Articular chondrocyte of knee joint (primary cell): ENCODE measurements at places on chromosomes 4 and X. TPM values are rescaled to one million over a fixed set of nuclear protein-coding genes. Genes with fewer than 3 reads are reported as not detected.

The TACC3 gene
- 9.9 and 13.1 TPM in 2 replicates for total RNA-seq

The ASB12 gene
- total RNA-seq: 0.13 and 0.22 TPM in 2 replicates

The BRS3 gene
- total RNA-seq: under 0.01 TPM in 1 of 2 replicates, not detected in the other

The BEND2 gene
- not detected in 2 replicates for total RNA-seq
